Heart right ventricle (tissue), 16 donors: ENCODE measurements at places on chromosomes 7 and 10. TPM values are rescaled to one million over a fixed set of nuclear protein-coding genes. Genes with fewer than 3 reads are reported as not detected.
A peak's percentile ranks its signal among the peaks of the same experiment; 100 is the strongest.

Gene MMD2
- total RNA-seq: not detected

DNA sequence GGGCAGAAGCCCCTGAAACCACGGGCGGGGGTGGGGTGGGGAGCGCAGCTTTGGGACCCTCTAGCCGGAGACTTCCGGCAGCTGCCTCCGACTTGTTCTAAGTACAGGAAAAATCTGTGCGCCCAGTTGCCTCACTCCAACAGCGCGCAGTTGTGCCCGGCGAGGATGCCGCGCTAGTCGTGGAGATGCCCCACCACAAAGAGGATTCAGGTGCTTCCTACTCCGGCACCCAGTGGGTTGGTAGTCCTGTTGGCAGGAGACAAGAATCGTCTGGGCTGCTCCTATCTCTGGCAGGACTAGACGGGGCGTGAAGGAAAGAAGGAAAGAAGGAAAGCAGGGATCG lies 465 bp upstream of the NPY start:
- peak overlapping the region; percentile 5 for H3K4me3 ChIP-seq
- H3K27me3 ChIP-seq: peaks cover 42% of the 10 kb centered on the region
- no peak for DNase-seq
- H3K27ac ChIP-seq: no peak overlapping the region

GRCh38 chr7:80869821-80870751 lies 48.8 kb downstream of the SEMA3C start:
- no peak for DNase-seq
- no peak overlapping the region for H3K4me3 ChIP-seq
- no peaks in the 10 kb centered on the region for H3K27me3 ChIP-seq

DNA sequence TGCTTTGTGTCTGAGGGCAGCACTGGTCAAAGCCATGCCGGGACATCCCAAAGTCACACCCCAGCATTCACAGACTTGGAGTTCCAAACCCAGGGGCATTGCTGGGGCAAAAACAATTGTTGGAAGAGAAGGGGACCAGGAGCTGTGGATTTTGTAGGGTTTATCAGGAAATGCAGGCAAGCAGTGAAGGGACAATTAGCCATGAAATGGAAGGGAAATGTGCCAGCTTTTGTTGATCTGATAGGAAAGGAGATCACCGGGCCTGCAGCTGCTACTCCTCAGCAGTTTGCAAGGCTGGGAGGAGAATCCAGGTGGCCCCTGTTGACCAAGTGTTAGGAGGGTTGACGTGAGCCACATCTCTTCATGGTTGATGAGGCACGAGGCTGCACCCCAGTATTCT lies 2.5 kb upstream of the BRI3 start:
- H3K4me1 ChIP-seq: peaks cover 36% of the 10 kb centered on the region
- no peak for DNase-seq
- no peak overlapping the region for H3K4me3 ChIP-seq
- no peaks in the 10 kb centered on the region for H3K27me3 ChIP-seq

GRCh38 chr7:151631953-151632749 lies 112.5 kb upstream of the RHEB start:
- H3K36me3 ChIP-seq: no peaks in the 10 kb centered on the region
- peak overlapping the region; percentile 76 for H3K4me3 ChIP-seq
- H3K4me1 ChIP-seq: peaks cover 15% of the 10 kb centered on the region
- DNase-seq: peak; percentile 84
- peak overlapping the region; percentile 94 for H3K27ac ChIP-seq

Gene PTPRZ1
- total RNA-seq: 0.26 TPM

Gene GRID1
- 3.4 TPM for total RNA-seq

GRCh38 chr10:96238646-96239623 lies 32.4 kb downstream of the BLNK start:
- H3K4me3 ChIP-seq: no peak overlapping the region
- H3K4me1 ChIP-seq: peaks cover 4% of the 10 kb centered on the region
- H3K27me3 ChIP-seq: no peaks in the 10 kb centered on the region
- H3K36me3 ChIP-seq: no peaks in the 10 kb centered on the region

GRCh38 chr7:85004402-85004801 lies 182.5 kb downstream of the SEMA3D start:
- peaks cover 5% of the 10 kb centered on the region for H3K4me1 ChIP-seq
- no peak for DNase-seq
- H3K36me3 ChIP-seq: no peaks in the 10 kb centered on the region
- no peak overlapping the region for H3K27ac ChIP-seq
- no peaks in the 10 kb centered on the region for H3K27me3 ChIP-seq
- H3K4me3 ChIP-seq: no peak overlapping the region

DNA sequence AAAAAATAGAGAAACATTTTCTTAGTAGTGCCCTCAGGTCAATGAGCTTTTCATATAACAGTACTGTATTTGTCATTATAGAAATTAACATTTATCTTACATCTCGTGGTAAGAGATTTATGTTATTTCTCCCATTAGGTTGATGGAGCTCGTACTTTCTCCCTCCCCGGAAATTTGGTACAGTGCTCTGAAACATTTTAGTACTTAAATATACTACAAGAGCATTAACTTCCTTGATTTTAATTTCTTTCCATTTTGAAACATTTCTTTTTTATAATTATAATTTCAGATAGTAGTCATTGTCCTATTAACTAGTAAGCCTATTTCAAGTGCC lies 205.4 kb downstream of the MBL2 start:
- no peaks in the 10 kb centered on the region for H3K4me1 ChIP-seq
- no peaks in the 10 kb centered on the region for H3K36me3 ChIP-seq
- no peak for DNase-seq
- no peak overlapping the region for H3K4me3 ChIP-seq

Gene KCP
- total RNA-seq: 0.26 TPM

Gene FEZF1
- not detected for total RNA-seq

Gene FAM25C
- not detected for total RNA-seq

DNA sequence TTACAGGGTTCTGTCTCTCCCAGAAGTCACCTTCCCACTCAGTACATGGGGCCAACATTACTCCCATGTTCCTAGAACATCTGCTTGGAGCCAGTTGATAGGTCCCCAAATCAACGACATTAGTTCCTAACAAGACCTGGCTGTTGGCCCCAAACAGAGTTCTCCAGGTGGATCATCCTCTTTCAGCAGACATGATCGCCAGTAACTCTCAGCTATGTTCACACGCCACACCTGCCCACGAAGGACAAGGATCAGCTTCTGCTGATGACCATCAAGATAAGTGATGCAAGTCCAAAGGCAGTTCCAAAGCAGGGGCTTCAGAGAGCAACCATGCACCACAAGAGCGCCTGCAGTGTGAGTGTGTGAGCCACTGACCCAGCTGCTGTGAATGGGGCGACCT lies 11.0 kb downstream of the ZNF777 start:
- no peaks in the 10 kb centered on the region for H3K4me1 ChIP-seq
- DNase-seq: no peak
- peaks cover 99% of the 10 kb centered on the region for H3K36me3 ChIP-seq
- H3K27me3 ChIP-seq: no peaks in the 10 kb centered on the region
- no peak overlapping the region for H3K4me3 ChIP-seq

Gene TFEC
- total RNA-seq: 0.37 TPM

Gene MNX1
- total RNA-seq: not detected

GRCh38 chr10:113475381-113475807 lies 77.5 kb upstream of the HABP2 start:
- H3K27me3 ChIP-seq: no peaks in the 10 kb centered on the region
- no peak overlapping the region for H3K4me3 ChIP-seq
- H3K36me3 ChIP-seq: no peaks in the 10 kb centered on the region
- no peak for DNase-seq
- peaks cover 19% of the 10 kb centered on the region for H3K4me1 ChIP-seq

DNA sequence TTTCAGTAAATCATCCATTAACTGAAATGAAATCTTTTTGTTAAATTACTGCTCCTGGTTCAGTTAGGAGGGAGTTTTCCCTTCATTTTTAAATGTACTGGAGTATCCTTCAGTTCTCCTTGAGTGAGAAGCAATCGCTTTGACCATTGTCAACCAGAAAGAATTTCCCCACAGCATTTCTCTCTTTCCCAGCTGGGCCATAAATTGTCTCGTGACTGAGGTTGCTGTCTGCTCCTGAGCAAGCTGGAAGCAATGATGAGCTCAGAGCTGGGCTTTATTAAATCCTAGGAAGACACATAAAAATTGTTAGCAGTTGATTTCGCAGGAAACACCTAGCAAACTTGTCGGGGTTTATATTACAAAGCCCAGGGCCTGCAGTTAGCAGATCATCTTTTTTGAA lies 102.0 kb upstream of the INSYN2A start:
- H3K4me1 ChIP-seq: peaks cover 18% of the 10 kb centered on the region
- H3K27me3 ChIP-seq: no peaks in the 10 kb centered on the region
- H3K36me3 ChIP-seq: peaks cover 7% of the 10 kb centered on the region
- no peak overlapping the region for H3K27ac ChIP-seq
- DNase-seq: no peak

Gene PPP1R17
- not detected for total RNA-seq

Gene CTAGE8
- not detected for total RNA-seq

GRCh38 chr10:83301732-83302131 lies 837.6 kb upstream of the GHITM start:
- H3K27me3 ChIP-seq: no peaks in the 10 kb centered on the region
- no peaks in the 10 kb centered on the region for H3K4me1 ChIP-seq
- H3K36me3 ChIP-seq: no peaks in the 10 kb centered on the region
- H3K4me3 ChIP-seq: no peak overlapping the region

GRCh38 chr7:108120196-108120595 lies 10.0 kb downstream of the LAMB4 start:
- no peak overlapping the region for H3K4me3 ChIP-seq
- no peak for DNase-seq
- H3K4me1 ChIP-seq: no peaks in the 10 kb centered on the region
- no peaks in the 10 kb centered on the region for H3K27me3 ChIP-seq

Gene LRRC17
- 1.2 TPM for total RNA-seq

Gene TBRG4
- 86.3 TPM for total RNA-seq

Gene NUDT1
- total RNA-seq: 12.0 TPM

DNA sequence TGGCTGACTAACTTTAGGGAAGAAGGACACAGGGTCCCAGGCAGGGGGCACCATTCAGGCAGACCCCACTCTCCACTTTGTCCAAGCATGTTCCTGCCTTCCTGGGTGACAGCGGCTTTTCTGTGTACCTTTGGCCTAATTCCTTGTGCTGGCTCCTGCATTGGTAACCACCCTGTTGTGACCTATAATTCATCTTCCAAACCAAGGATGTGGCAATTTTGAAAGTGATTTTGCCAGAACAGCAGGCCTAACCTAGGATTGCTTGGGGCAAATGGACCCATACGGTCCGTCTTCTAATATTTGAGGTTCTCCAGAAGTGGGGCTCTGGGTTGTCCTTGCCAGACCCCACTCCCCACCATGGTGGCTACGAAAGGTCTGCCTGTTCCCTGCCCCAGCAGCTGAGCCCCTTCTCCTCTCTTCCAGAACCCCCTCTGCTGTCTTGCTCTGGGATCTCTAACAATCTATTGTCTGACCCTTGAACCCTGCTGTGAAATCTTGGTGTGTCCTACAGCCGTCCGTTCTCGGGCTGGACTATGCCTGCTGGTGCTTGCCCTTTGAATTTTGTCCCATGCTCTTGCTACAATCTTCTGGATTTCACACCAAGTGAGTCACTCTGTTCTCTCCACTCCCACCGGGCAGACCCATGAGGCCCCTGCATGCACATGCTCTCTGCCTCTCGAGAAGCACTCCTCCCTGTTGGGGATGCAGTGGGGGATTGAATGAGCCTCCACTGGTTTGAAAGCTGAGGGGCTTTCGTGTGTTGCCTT lies 316.0 kb downstream of the CXCL12 start:
- H3K27ac ChIP-seq: peak overlapping the region; percentile 33
- H3K4me3 ChIP-seq: no peak overlapping the region
- H3K27me3 ChIP-seq: no peaks in the 10 kb centered on the region
- H3K4me1 ChIP-seq: peaks cover 53% of the 10 kb centered on the region

DNA sequence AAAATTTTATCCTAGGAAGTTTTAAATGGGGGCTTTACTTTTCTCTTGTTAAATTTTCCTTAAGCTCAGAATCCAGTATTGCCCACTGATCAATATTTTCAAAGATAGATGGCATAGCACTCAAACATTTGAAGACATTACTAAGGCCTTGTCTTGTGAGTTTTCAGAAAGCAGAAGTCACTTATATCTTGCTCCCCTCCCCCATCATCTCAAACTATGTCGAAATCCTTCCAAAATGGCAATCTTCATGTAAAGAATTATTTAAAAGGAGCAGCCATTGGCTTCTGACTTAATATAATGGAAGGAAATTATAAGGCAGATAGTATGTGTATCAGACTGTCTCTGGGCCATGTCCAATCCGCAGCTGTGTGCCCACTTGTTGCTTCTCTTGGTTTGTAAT lies 553.5 kb upstream of the C7orf33 start:
- no peaks in the 10 kb centered on the region for H3K36me3 ChIP-seq
- H3K4me1 ChIP-seq: no peaks in the 10 kb centered on the region
- no peak overlapping the region for H3K27ac ChIP-seq

GRCh38 chr7:113085781-113086390 lies 741 bp downstream of the GPR85 start:
- H3K27me3 ChIP-seq: no peaks in the 10 kb centered on the region
- peaks cover 3% of the 10 kb centered on the region for H3K4me1 ChIP-seq
- H3K36me3 ChIP-seq: no peaks in the 10 kb centered on the region
- H3K27ac ChIP-seq: no peak overlapping the region
- H3K4me3 ChIP-seq: peak overlapping the region; percentile 64

DNA sequence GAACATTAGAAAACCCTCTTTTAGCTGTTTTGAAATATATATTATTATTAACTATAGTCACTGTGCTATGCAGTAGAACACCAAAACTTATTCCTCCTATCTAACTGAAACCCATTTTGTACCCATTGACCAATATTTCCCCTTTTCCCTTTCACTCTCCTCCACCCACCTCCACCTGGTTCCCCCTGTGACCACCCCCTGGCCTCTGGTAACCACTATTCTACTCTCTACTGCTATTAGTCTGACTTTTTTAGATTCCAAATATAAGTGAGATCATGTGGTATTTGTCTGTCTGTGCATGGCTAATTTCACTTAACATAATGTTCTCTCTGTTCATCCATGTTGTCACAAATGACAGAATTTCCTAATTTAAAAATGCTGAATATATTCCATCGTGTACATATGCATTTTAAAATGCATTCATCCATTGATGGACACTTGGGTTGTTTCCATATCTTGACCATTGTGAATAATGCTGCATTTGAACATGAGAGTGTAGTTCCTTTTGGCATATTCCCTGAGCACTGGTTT lies 18.7 kb downstream of the TBC1D12 start:
- H3K4me1 ChIP-seq: peaks cover 13% of the 10 kb centered on the region
- DNase-seq: no peak
- no peak overlapping the region for H3K27ac ChIP-seq
- H3K27me3 ChIP-seq: no peaks in the 10 kb centered on the region
- H3K36me3 ChIP-seq: no peaks in the 10 kb centered on the region
- no peak overlapping the region for H3K4me3 ChIP-seq

- peaks cover 30% of the 10 kb centered on the region for H3K4me1 ChIP-seq
- H3K27me3 ChIP-seq: no peaks in the 10 kb centered on the region
- H3K4me3 ChIP-seq: no peak overlapping the region
Measured at GRCh38 chr10:33715303-33715975, 381.0 kb upstream of the NRP1 start.

- no peak overlapping the region for H3K27ac ChIP-seq
- H3K27me3 ChIP-seq: no peaks in the 10 kb centered on the region
- no peak for DNase-seq
- no peak overlapping the region for H3K4me3 ChIP-seq
- H3K4me1 ChIP-seq: no peaks in the 10 kb centered on the region
Measured at GRCh38 chr7:87036985-87037384, 22.5 kb downstream of the ELAPOR2 start.
